ENCODE measurements at places on chromosomes 3 and 15. TPM values are rescaled to one million over a fixed set of nuclear protein-coding genes. Genes with fewer than 3 reads are reported as not detected.

GRCh38 chr3:97895216-97895615 lies 73.4 kb downstream of the CRYBG3 start:
- no peak overlapping the region for H3K4me3 ChIP-seq
- no peaks in the 10 kb centered on the region for H3K27me3 ChIP-seq
- H3K36me3 ChIP-seq, result no peaks in the 10 kb centered on the region
- no peaks in the 10 kb centered on the region for H3K4me1 ChIP-seq
- DNase-seq, result no peak
- no peak overlapping the region for H3K27ac ChIP-seq

SAXO2 gene
- 6.9 TPM for total RNA-seq

- H3K4me1 ChIP-seq, result no peaks in the 10 kb centered on the region
- no peak overlapping the region for H3K27ac ChIP-seq
- no peak for DNase-seq
- no peaks in the 10 kb centered on the region for H3K36me3 ChIP-seq
- H3K4me3 ChIP-seq, result no peak overlapping the region
Observed at GRCh38 chr3:167246252-167246651, 133.8 kb downstream of the ZBBX start.

DNA sequence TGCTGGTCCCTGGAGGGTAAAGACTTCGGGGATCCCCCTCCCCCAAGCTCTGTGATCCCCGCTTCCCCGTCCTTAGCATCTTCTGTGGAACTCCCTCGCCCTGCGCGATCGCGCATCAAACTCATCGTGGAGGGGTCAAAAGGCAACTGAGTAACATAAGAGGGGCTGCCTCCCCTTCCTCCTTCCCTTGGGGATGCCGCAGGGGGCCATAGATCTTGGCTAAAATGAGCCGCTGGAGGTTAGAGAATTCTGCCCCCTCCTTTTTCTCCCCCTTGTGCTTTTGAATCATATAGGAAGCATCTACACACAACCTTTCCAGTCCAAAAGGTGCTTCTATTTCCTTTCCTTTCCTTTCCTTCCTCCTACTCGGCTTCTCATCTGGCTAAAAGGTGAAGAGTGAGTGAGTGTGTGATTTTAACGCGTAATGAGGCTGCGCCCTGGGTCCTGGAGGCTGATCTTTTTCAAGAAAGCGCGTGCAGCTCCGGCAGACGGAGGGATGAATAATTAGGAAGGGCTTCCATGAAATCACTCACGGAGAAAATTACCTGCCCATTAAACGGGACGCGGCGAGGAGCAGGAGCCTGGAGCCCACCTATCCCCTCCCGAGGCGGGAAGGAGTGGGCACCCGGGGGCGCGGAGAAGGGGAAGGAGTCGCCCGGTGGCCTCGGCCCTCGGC lies 831 bp upstream of the ROBO2 start:
- H3K4me3 ChIP-seq, result no peak overlapping the region
- no peaks in the 10 kb centered on the region for H3K36me3 ChIP-seq
- H3K27me3 ChIP-seq, result peaks cover 30% of the 10 kb centered on the region
- H3K4me1 ChIP-seq, result peaks cover 2% of the 10 kb centered on the region
- DNase-seq, result no peak

- H3K36me3 ChIP-seq, result no peaks in the 10 kb centered on the region
- H3K4me1 ChIP-seq, result no peaks in the 10 kb centered on the region
- peaks cover 11% of the 10 kb centered on the region for H3K27me3 ChIP-seq
- DNase-seq, result no peak
- no peak overlapping the region for H3K27ac ChIP-seq
- no peak overlapping the region for H3K4me3 ChIP-seq
Observed at GRCh38 chr3:146636881-146637280, 31.7 kb upstream of the PLSCR5 start.

- no peak for DNase-seq
- H3K4me3 ChIP-seq, result no peak overlapping the region
- no peaks in the 10 kb centered on the region for H3K4me1 ChIP-seq
- no peak overlapping the region for H3K27ac ChIP-seq
- H3K36me3 ChIP-seq, result no peaks in the 10 kb centered on the region
Observed at GRCh38 chr15:87805117-87805820, 451.3 kb downstream of the NTRK3 start.

DNA sequence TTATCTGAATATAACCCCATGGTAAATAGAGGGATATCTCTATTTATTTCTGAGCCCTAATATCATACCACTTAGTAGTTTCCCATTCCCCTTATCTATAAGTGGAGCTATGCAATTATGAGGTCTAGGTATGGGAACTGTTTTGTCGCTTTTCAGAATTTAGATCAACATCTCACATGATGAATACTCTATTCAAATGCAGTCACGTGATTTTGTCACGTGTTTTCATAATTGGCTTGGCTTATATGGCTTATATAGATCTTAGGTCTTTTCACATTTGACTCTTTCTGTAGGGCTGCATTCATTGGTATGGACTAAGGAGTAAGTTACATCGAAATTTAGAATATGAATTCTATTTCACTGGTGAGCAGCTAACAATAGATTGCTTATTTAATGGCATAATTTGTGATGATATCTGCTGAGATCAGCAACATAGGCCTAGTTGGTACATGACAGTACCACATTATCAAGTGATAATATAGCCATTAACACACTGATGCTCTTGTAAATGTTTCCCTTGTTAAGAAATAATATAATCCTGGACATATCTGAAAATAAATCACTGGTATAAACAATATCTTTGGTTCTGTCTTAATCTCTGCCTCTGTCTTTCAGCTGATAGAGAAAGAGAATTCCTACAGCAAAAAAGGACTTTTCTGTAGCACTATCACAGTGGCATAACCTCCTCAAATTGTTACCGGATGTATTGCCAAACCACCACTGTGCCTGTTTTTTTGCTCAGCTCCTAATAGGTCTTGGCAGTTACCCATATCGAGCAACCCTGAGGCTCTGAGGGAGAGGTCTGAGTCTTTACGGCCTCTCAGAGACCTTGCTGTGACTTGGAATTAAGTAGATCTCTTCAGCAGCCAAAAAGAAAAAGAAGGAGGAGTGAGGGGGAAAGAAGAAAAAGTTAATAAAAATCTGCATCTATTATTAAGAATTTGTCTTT lies 357.1 kb downstream of the ZPLD1 start:
- no peaks in the 10 kb centered on the region for H3K36me3 ChIP-seq
- H3K4me1 ChIP-seq, result no peaks in the 10 kb centered on the region
- no peak overlapping the region for H3K4me3 ChIP-seq
- no peak for DNase-seq
- no peak overlapping the region for H3K27ac ChIP-seq
- H3K27me3 ChIP-seq, result no peaks in the 10 kb centered on the region

LIPC gene
- 0.30 TPM for total RNA-seq

DNA sequence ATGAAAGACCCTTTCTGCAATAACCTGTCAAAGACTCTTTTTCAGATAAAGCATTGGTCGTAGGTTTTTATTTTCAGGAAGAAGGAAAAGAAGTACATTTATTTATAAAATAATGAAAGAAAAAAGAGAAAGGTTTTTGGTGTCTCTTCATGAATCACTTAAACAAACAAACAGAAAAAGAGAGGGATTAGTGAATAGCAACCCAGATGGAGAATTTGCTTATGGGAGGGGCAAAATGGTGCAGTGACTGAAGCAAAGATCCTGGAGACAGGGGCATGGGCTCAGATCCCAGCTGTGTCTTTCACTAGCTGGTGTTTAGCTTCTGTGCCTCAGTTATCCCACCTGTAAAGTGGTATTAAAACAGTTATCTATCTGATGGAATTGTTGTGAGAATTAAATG lies 78.6 kb upstream of the PFN2 start:
- peaks cover 9% of the 10 kb centered on the region for H3K27me3 ChIP-seq
- no peaks in the 10 kb centered on the region for H3K4me1 ChIP-seq
- no peak overlapping the region for H3K27ac ChIP-seq
- H3K36me3 ChIP-seq, result no peaks in the 10 kb centered on the region

DUOXA2 gene
- total RNA-seq, result not detected

GRCh38 chr15:66878761-66879160 lies 176.7 kb downstream of the SMAD6 start:
- DNase-seq, result no peak
- H3K36me3 ChIP-seq, result no peaks in the 10 kb centered on the region
- H3K4me3 ChIP-seq, result no peak overlapping the region
- H3K27me3 ChIP-seq, result peaks cover 5% of the 10 kb centered on the region
- H3K4me1 ChIP-seq, result peaks cover 6% of the 10 kb centered on the region

- H3K27ac ChIP-seq, result no peak overlapping the region
- no peak for DNase-seq
- no peaks in the 10 kb centered on the region for H3K27me3 ChIP-seq
- no peaks in the 10 kb centered on the region for H3K36me3 ChIP-seq
- H3K4me3 ChIP-seq, result no peak overlapping the region
Observed at GRCh38 chr3:117439812-117440211, 730.2 kb downstream of the TUSC7 start.

MIX23 gene
- 148 TPM for total RNA-seq
